ENCODE measurements at places on chromosomes 16 and 17. TPM values are rescaled to one million over a fixed set of nuclear protein-coding genes. Genes with fewer than 3 reads are reported as not detected.

- H3K4me3 ChIP-seq: no peak overlapping the region
- no peaks in the 10 kb centered on the region for H3K27me3 ChIP-seq
- H3K36me3 ChIP-seq: no peaks in the 10 kb centered on the region
Observed at GRCh38 chr17:34424814-34425491, 61.9 kb upstream of the CCL1 start.

The COL1A1 gene
- total RNA-seq: 2.3 TPM

DNA sequence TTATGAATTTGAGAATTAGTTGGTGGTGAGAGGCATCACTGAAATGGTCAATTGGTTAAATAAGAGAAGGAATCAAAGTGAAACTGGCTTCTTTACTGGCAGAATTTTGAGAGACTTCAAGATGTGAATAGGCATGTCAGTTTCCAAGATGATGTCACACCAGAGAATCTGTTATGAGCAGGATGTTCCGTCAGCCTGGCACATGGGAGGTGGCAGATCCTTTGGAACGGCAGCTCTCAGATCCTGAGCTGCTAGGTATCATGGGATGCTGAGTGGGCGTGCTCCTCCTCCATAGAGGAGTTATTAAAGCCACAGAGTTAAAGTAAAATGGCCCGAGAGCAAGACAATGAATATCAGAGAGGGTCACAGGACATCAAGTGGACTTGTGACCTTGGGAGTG lies 444.3 kb upstream of the HSBP1 start:
- H3K4me3 ChIP-seq: no peak overlapping the region
- H3K36me3 ChIP-seq: no peaks in the 10 kb centered on the region
- H3K27me3 ChIP-seq: no peaks in the 10 kb centered on the region
- no peaks in the 10 kb centered on the region for H3K4me1 ChIP-seq
- DNase-seq: no peak

The CASKIN1 gene
- not detected for total RNA-seq

The SMTNL2 gene
- total RNA-seq: not detected

DNA sequence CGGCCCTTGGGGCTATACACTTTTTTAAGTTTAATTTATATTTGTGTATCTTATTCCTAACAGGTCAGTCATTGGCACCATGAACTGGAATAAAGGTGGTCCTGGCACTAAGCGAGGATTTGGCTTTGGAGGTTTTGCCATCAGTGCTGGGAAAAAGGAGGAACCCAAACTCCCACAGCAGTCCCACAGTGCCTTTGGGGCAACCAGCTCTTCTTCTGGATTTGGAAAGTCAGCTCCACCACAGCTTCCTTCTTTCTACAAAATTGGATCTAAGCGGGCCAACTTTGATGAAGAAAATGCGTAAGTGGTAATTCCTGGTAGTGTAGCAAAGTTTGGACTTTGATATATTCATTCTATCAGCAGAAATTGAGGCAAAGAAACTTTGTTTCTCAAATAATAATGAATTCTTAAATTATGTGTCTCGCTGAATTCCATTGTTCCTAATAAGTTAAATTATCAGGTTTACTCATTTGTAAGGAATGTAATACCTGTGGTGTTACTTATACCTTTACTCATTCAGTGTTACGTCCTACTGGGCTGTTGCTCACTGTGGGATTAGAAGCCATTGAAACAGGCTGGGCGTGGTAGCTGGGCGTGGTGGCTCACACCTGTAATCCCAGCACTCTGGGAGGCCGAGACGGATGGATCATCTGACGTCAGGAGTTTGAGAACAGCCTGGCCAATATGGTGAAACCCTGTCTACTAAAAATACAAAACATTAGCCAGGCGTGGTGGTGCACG lies 13.2 kb downstream of the DDX42 start:
- no peak overlapping the region for H3K4me3 ChIP-seq
- DNase-seq: no peak
- no peaks in the 10 kb centered on the region for H3K4me1 ChIP-seq
- H3K27ac ChIP-seq: no peak overlapping the region
